D341Med (cell line): ENCODE measurements at places on chromosomes 3 and 15.

DNA sequence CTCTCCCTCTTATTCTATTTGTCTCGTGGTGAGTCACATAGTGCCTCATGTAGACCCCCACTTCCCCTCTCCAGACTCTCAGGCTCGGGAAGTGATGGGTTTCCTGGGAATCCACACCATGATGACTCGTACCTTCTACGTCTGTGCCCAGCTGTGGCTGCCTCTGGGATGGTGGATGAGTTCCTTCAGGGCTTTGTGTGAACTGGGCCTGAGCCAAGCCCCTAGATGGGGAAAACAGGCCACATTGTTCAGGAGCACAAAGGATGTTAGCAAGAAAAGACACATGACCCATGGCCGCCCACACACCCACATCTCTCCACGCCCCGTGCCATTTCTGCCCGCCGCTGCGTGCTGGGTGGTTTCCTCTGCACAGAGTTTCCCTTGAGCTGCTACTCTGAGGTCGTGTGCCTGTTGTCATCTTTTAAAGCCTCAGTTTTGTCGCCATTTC is 10.5 kb downstream of the ISG20 start:
- DNase-seq = peak; percentile 20

DNA sequence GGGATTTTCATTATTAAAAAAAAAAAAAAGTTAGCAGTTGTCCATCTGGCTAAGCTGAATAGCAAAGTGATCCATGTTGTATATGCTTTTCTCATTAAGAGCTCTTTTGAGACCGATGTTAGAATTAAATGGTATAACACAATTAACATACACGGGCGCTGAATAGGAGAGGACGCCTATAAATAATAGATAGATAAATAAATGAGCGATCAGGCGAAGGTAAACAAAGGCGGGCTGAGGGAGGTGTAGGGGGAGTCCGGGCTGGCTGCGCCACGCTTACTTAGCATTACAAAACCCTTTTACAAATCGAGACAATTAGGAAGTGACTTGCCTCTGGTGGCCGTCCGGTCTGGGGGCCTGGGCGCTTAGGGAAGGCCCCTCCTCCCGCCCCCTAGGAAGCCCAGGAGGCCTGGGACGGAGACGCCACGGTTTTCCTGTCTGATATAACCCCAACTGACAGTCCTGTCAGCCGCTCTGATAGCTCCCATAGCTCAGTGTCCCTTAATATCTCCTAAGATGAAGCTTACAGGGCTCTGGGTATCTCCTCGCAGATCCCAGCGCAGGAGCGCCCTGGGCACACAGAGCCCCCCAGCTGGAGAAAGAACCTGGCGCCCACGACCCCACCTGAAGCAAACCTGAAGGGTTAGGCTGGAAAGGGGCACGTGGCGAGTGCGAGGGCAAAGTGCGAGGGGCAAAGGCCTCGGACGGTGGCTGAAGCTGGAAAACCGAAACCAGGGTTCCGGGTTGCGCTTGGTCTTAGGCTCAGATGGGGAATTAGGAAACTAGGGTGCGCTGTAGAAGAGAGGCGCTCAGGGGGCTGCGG is 3.6 kb downstream of the SOX14 start:
- DNase-seq = peak; percentile 50

- DNase-seq = no peak
Observed at GRCh38 chr3:138399766-138400165, 34.6 kb upstream of the ESYT3 start.

GRCh38 chr3:190645932-190646460 is 132.1 kb downstream of the IL1RAP start:
- no peak for DNase-seq

DNA sequence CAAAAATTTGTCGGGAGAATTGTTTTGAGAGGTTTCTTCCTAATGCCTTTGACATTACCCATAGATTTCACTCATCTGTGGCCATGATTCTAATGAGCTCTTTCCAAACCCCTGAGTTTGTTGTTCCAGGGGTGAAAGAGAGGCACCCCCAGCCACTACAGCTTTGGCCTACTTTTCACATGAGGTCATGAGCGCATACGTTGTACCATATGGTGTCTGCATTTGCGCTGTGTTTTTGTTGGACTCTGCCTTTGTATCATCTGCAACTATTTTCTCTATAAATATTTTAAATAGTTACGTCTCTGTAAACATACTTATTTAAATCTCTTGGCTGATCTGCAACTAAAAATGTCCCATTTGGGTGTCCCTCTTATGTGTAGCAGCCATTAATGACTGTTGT is 107.9 kb downstream of the LRTM1 start:
- no peak for DNase-seq

- no peak for DNase-seq
Observed at GRCh38 chr15:97893967-97894366, 66.5 kb upstream of the ARRDC4 start.

GRCh38 chr15:73624530-73624929 is 8.7 kb downstream of the NPTN start:
- DNase-seq = no peak
